ENCODE measurements at places on chromosomes 3 and 15. TPM values are rescaled to one million over a fixed set of nuclear protein-coding genes. Genes with fewer than 3 reads are reported as not detected.

The IFT122 gene
- total RNA-seq = 26.6 TPM

DNA sequence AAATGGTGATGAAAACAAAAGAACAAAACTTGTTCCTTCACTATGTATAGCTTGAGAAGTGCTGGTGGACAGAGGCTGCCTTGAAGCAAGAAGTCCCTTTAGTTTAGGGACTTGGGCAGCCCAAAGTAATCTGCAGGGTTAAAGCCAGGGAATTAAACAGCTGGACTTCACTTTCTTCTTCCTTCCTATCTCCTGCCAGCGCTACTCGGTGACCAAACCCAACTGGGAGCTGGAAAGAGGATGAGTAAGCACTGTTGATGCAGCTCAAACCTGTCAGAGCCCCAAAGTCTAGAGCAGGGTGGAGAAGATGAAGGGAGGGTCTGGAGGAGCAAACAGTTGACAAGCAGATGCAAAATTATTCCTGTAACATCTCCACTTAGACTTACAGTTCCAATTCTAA is 73.1 kb upstream of the FBN1 start:
- no peaks in the 10 kb centered on the region for H3K4me1 ChIP-seq
- DNase-seq = no peak
- no peaks in the 10 kb centered on the region for H3K27me3 ChIP-seq

- no peak overlapping the region for H3K27ac ChIP-seq
- DNase-seq = no peak
- no peak overlapping the region for H3K4me3 ChIP-seq
Measured at GRCh38 chr15:39892418-39892817, 27.6 kb downstream of the GPR176 start.

GRCh38 chr15:98746375-98747155 is 98.2 kb downstream of the IGF1R start:
- DNase-seq = no peak
- no peak overlapping the region for H3K4me3 ChIP-seq
- H3K27ac ChIP-seq = no peak overlapping the region
- no peaks in the 10 kb centered on the region for H3K36me3 ChIP-seq
- no peaks in the 10 kb centered on the region for H3K27me3 ChIP-seq

- no peaks in the 10 kb centered on the region for H3K27me3 ChIP-seq
- peaks cover 18% of the 10 kb centered on the region for H3K4me1 ChIP-seq
- H3K27ac ChIP-seq = peak overlapping the region; percentile 32
- no peak overlapping the region for H3K4me3 ChIP-seq
- H3K36me3 ChIP-seq = no peaks in the 10 kb centered on the region
- DNase-seq = no peak
Measured at GRCh38 chr15:63764124-63764803, 69.5 kb downstream of the HERC1 start.

DNA sequence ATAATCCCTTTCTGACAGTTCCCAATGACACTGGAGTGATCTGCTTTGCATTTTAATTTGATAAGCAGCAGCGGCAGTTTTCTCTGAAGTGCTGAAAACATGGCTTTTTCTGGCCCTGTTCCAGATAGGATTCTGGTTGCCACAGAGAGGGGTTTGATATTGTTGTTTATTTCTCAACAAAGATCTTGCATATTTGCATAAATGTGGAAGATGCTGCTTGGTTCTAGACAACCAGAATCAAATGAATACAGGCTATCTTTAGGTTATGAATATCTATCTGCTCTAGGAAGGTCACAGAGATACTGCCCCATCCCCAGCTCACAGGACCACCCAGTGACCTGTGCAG is 137.1 kb downstream of the ZNF609 start:
- no peak for DNase-seq
- H3K36me3 ChIP-seq = no peaks in the 10 kb centered on the region
- H3K27me3 ChIP-seq = no peaks in the 10 kb centered on the region
- H3K27ac ChIP-seq = peak overlapping the region; percentile 65

DNA sequence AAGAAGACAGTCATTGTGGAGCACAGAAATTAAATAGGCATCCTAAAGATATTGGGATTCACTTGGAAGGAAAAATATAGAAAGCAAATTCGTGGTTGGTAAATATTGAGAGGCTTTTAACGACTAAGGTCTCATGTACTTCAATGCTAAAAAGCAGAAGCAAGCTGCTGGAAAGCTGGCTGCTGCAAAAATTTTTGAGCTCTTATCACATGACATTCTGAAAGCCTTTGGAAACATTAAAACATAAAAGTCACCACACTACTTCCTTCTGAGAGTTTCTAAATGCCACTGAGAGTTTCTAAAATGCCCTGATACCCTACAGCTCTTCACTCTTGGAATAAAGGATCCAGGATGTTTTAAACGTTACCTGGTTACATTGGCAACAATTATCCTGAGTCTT is 39.0 kb upstream of the CBLB start:
- H3K27ac ChIP-seq = no peak overlapping the region
- H3K36me3 ChIP-seq = no peaks in the 10 kb centered on the region
- no peaks in the 10 kb centered on the region for H3K4me1 ChIP-seq
- H3K4me3 ChIP-seq = no peak overlapping the region
- no peak for DNase-seq

GRCh38 chr3:13010780-13011572 is 62.3 kb downstream of the IQSEC1 start:
- H3K4me1 ChIP-seq = peaks cover 100% of the 10 kb centered on the region
- H3K27ac ChIP-seq = peak overlapping the region; percentile 100
- H3K36me3 ChIP-seq = no peaks in the 10 kb centered on the region
- no peak overlapping the region for H3K4me3 ChIP-seq
- DNase-seq = no peak

DNA sequence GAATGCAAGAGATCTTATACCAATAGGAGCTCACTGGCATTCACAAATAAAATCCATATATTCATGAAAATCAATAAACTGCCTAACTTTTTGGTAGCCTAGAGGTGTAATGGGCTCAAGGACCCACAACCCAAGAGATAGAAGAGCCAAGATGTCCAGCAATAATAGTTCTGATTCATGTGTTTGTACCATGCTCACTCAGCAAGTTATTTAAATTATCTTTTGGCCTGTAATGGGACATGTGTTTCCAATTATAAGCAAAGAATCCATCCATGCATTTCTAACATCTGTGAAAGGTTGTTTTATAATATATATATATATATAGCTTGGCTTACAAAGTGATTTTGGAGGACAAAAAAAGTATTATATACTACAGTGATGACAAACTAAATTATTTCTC is 29.7 kb upstream of the SHC4 start:
- no peaks in the 10 kb centered on the region for H3K27me3 ChIP-seq
- H3K4me1 ChIP-seq = no peaks in the 10 kb centered on the region
- no peak for DNase-seq
- no peak overlapping the region for H3K4me3 ChIP-seq
- peaks cover 60% of the 10 kb centered on the region for H3K36me3 ChIP-seq
- no peak overlapping the region for H3K27ac ChIP-seq

- peaks cover 2% of the 10 kb centered on the region for H3K27me3 ChIP-seq
- no peak overlapping the region for H3K27ac ChIP-seq
- no peak for DNase-seq
- H3K36me3 ChIP-seq = no peaks in the 10 kb centered on the region
- H3K4me3 ChIP-seq = no peak overlapping the region
Measured at GRCh38 chr3:156997351-156997750, 162.6 kb downstream of the CCNL1 start.

GRCh38 chr3:132160198-132160597 is 125.4 kb upstream of the CPNE4 start:
- no peaks in the 10 kb centered on the region for H3K27me3 ChIP-seq
- no peak overlapping the region for H3K4me3 ChIP-seq
- no peaks in the 10 kb centered on the region for H3K36me3 ChIP-seq
